ENCODE measurements at places on chromosomes 4 and X.

GRCh38 chrX:78377186-78377585 is 49.8 kb upstream of the CYSLTR1 start:
- no peak for DNase-seq

GRCh38 chr4:72063726-72064125 is 31.9 kb downstream of the NPFFR2 start:
- DNase-seq, result no peak

DNA sequence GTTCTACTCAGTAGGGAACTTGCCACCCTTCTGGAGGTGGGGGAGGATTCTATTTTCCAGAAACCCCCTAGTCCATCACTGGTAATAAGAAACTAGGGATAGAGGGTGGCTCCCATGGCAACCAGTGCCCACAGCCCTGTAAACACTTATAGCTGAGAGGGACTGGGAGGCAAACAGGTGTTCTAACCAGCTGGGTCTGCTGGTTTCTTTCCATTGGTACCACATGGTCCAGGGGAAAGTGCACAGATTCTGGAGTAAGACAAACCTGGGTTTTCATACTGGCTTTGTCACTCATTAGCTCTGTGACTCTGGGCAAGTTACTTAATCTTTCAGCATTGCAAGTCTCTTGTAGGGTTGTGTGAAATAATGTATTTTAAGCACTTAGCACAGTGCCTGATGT is 26.9 kb downstream of the IGSF1 start:
- no peak for DNase-seq

DNA sequence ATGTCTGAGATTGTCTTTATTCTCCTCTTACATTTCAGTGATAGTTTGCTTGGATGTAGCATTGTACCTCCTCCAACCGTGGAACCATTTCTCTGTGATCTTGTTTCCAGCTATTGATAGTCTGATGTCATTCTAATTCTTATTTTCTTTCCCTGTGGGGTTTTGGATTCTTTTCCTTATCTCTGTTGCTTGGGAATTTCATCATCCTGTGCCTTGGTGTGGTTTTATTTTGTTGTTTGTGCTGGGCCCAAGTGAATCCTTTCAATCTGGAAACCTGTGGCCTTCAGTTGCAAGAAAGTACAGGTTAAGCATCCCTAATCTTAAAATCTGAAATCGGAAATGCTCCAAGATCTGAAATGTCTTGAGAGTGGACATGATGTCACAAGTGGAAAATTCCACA is 22.0 kb downstream of the MSX1 start:
- no peak for DNase-seq

All from vagina (tissue), 2 donors.